ENCODE measurements at places on chromosomes 1 and 21. TPM values are rescaled to one million over a fixed set of nuclear protein-coding genes. Genes with fewer than 3 reads are reported as not detected.

DNA sequence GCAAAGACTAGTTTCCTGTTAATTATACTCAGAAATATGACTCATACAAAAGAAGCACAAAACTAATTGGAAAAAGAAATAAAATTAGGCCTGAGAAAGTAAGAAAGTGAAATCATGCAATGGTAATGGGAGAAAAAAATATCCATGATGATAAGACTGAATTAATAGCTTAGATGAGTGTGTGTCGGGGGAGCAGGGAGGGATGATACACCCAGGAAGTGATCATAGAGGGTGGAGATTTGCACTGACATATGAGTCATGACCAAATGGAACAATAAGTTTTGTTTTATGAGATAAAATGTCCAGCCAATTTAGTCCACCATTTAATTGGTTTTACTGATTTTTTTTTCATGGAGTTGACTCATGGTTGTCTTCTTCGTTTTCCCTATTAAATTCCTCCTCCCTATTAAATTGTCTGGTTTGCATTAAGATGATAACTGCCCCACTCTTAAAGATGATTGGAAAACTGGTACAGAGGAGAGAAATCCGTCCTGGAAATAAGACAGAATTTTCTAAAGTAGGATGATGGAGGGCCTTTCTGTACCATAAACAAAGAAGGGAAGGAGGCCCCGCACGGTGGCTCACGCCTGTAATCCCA, 111.7 kb upstream of the KCNJ6 start:
- H3K36me3 ChIP-seq: no peaks in the 10 kb centered on the region
- no peak overlapping the region for H3K27ac ChIP-seq
- no peaks in the 10 kb centered on the region for H3K4me1 ChIP-seq
- no peak overlapping the region for H3K4me3 ChIP-seq
- DNase-seq: no peak
- H3K27me3 ChIP-seq: no peaks in the 10 kb centered on the region

DNA sequence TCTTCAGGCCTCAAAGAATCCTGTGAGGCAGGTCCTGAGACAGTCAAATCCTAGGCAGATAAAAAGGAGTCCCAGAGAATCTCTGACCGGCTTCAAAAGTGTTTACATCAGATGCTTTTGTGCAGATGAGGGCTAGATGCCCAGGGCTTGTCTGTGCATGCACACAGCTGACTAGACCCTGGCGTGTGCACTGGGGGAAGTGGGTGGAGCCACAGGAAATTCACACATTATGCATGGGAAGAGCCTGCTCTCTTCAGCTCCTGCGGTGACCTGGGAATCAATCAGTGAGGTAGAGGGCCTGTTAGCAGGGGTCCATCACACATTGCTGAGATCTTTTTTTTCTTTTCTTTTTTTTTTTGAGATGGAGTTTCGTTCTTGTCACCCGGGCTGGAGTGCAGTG, 36.6 kb upstream of the NHLH2 start:
- H3K36me3 ChIP-seq: no peaks in the 10 kb centered on the region
- no peak for DNase-seq
- H3K27me3 ChIP-seq: peaks cover 20% of the 10 kb centered on the region
- no peaks in the 10 kb centered on the region for H3K4me1 ChIP-seq

DNA sequence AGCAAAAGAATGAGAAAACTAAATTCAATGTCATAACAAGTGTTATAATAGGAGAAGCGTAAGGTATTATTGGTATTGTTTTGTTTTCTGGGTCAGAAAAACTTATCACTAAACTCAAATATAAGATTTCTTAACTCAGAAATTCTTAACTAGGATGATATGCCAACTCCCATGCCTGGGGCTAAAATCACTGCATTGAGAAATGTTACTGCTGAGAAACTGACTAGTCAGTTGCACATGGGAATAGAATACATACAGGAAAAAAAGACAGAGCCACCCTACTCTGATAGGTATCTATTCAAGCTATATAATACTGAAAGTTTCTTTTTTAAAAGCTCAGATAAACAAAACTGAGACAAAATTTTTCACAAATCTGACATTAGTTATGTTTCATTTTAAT, 56.3 kb downstream of the PRPF38A start:
- no peaks in the 10 kb centered on the region for H3K27me3 ChIP-seq
- no peak overlapping the region for H3K27ac ChIP-seq
- peaks cover 10% of the 10 kb centered on the region for H3K36me3 ChIP-seq
- no peak overlapping the region for H3K4me3 ChIP-seq
- DNase-seq: no peak

GRCh38 chr1:248009681-248010080, 3.8 kb upstream of the OR2L5 start:
- H3K4me1 ChIP-seq: no peaks in the 10 kb centered on the region
- H3K27ac ChIP-seq: no peak overlapping the region
- H3K36me3 ChIP-seq: no peaks in the 10 kb centered on the region
- H3K27me3 ChIP-seq: no peaks in the 10 kb centered on the region

GRCh38 chr1:6872573-6873261, 87.5 kb downstream of the CAMTA1 start:
- H3K27me3 ChIP-seq: no peaks in the 10 kb centered on the region
- H3K27ac ChIP-seq: peak overlapping the region; percentile 15
- H3K36me3 ChIP-seq: no peaks in the 10 kb centered on the region
- H3K4me3 ChIP-seq: no peak overlapping the region

DNA sequence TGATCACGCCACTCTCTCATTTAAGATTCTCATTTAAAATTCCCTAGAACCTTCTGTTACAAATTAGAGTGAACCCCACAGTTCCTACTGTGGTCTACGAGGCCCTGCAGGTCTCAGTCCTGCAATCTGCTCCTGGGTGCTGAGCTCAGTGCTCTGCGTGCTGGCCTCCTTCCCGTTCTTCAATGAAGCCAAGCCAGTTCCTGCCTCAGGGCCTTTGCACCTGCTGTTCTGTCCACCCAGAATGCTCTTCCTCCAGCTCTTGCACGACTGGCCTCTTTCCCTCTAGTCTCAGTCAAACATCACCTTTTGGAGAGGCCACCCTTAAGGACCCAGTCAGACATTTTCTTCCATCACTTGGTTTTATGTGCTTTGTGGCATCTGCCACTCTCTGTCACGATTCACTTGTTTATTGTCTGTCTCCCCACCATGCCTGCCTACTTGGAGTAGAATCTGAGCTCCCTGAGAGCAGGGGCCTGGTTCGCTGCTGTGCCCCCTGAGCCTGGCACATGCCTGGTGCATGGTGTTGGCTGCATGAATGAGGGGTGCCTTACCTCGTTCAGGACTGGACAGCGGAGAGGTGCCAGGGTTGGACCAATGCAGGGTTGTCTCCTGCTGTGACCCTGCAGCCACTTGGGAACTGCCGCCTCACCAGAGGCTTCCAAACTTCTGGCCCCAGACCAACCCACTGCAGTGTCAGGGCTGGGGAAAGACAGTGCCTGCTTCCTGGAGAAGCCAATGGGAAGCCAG, 9.7 kb upstream of the H6PD start:
- no peak for DNase-seq
- no peak overlapping the region for H3K27ac ChIP-seq
- H3K4me3 ChIP-seq: no peak overlapping the region

GRCh38 chr1:201660931-201661822, 122.2 kb downstream of the NAV1 start:
- H3K4me1 ChIP-seq: no peaks in the 10 kb centered on the region
- no peaks in the 10 kb centered on the region for H3K27me3 ChIP-seq
- H3K36me3 ChIP-seq: no peaks in the 10 kb centered on the region
- no peak for DNase-seq
- no peak overlapping the region for H3K27ac ChIP-seq

GRCh38 chr1:85001742-85002141, 4.8 kb upstream of the MCOLN2 start:
- no peak overlapping the region for H3K27ac ChIP-seq
- H3K4me3 ChIP-seq: peak overlapping the region; percentile 13
- peaks cover 52% of the 10 kb centered on the region for H3K4me1 ChIP-seq
- H3K27me3 ChIP-seq: peaks cover 3% of the 10 kb centered on the region
- H3K36me3 ChIP-seq: peaks cover 41% of the 10 kb centered on the region

DNA sequence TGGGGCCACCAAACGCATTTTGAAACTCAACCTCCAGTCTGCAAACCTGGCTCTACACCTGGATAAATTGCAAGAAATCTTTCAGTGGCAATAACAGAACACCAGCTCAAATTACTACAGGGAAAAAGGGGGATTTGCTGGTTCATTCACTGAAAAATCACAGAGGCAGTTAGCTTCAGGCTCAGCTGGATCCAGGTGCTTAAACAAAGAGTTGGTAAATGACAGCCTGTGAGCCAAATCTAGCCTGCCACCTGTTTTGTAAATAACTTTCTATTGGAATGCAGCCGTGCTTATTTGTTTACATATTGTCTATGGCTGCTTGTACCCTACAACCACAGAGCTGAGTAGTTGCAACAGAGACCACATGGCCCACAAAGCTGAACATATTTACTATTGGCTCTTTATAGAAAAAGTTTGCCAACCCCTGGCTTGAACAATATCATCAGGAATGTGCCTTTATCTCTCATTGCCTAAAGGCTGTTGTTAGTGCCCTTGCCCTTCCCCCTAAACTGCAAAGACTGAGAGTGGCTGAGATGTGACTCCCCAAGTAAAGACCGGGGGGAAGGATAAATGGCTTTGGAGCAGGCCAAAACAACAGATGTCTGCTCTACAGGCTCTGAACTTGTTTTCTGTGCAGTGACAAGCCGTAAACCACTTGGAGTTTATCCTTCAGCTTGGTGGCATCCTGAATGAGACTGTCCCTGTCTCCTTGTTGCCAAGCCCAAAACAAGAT, 21.5 kb upstream of the PTPRF start:
- DNase-seq: no peak
- no peak overlapping the region for H3K4me3 ChIP-seq
- peak overlapping the region; percentile 26 for H3K27ac ChIP-seq

CTSS gene
- 95.9 TPM for total RNA-seq
